Nephron progenitor cell (in vitro differentiated cells): ENCODE measurements at places on chromosomes 16 and 17.

DNA sequence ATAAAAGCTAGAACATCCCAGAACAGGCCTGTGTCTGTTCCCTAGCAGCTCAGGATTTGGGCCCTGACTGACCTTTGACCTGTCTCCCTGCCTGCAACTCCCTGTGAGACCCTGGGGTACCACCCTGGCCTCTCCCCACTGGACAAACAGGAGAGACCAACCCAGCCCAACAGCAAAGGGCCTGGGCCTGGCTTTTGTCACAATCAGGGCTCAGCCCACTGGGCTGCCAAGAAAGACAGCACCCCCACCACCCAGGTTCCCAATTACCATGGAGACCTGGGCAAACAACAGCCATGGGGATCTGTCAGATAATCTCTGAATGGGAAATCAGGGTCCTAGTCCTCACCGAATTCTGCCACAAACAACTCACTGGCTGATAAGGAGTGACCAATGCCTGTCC, 11.1 kb downstream of the PLLP start:
- DNase-seq = no peak

- no peak for DNase-seq
These were observed 29.5 kb upstream of the TMEM92 start for GRCh38 chr17:50244771-50245170.

DNA sequence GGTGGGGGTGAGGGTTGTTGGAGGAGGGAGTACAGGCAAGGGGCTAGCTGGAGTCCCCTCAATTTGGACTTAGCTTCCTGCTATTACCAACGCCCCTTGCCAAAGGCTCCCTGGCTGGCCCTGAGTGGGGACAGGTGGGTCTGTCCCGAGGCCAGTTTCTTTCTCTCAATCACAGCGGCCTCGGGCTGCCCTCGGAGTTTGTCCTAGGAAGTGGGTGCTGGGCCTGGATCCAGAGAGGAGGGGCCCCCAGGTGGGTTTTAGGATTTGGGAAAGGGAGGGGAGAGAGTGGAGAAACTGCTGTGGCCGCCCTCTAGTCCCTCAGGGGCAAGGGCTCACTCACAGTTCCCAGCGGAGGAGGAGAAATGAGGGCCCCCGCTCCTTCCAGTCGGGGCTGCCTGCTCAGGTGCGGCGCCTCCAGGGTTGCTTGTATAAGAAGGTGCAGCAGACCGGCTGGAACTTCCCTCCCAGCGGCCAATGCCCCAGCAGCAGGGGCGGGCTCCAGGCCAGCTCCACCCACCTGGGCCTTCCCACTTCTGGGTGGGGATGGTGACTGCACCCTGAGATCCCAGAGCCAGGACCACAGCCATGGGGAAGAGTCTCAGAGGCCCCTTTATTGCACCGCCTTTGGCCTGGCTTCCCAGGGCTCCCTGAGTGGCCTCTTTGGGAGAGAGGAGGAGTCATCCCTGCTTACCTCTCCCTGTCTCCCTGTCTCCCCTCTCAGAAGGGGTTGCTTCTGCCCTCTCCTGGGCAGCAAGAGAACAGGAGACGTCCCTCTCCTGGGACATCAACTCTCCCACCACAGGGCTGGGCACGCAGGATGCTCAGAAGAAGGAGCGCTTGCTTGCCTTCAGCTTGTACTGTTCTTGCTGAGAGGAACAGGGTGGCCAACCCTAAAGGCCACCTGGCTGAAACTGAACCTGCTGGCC, 112.0 kb upstream of the SMURF2 start:
- DNase-seq = peak; percentile 70

- DNase-seq = no peak
These were observed 10.5 kb downstream of the TMIGD1 start for GRCh38 chr17:30323262-30323894.

- DNase-seq = peak; percentile 68
These were observed 542 bp downstream of the KLHL36 start for GRCh38 chr16:84648595-84649510.

- no peak for DNase-seq
These were observed 1.2 kb upstream of the CD300LG start for GRCh38 chr17:43845766-43846165.

- DNase-seq = no peak
These were observed 11.1 kb downstream of the KRT23 start for GRCh38 chr17:40926341-40926740.

- no peak for DNase-seq
These were observed 298.8 kb downstream of the FOXL1 start for GRCh38 chr16:86877108-86877507.

DNA sequence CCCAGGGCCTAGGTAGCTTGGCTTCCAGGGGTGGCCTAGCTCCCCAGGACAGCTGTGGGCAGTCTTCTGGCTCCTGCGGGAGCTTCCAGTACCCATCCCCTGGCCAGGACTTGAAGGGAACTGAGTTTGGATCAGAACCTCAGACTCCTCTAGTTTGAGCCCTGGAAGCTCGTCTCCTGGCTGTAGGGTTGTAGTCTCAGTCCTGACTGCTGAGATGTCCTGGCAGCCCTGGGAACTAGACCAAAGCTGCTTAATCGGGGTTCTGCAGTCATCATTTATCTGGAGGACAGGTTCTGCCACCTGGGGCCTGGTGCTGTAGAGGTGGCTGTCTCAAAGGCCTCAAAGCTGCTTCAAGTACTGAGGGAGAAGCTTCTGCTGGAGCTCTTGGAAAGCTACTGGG, 163.7 kb downstream of the WSCD1 start:
- DNase-seq = no peak

- DNase-seq = no peak
These were observed 52.6 kb upstream of the KDM6B start for GRCh38 chr17:7781429-7781828.

- DNase-seq = no peak
These were observed 223.1 kb downstream of the MAP2K6 start for GRCh38 chr17:69637446-69638156.

GRCh38 chr16:65543781-65544740, 422.2 kb upstream of the CDH11 start:
- no peak for DNase-seq

DNA sequence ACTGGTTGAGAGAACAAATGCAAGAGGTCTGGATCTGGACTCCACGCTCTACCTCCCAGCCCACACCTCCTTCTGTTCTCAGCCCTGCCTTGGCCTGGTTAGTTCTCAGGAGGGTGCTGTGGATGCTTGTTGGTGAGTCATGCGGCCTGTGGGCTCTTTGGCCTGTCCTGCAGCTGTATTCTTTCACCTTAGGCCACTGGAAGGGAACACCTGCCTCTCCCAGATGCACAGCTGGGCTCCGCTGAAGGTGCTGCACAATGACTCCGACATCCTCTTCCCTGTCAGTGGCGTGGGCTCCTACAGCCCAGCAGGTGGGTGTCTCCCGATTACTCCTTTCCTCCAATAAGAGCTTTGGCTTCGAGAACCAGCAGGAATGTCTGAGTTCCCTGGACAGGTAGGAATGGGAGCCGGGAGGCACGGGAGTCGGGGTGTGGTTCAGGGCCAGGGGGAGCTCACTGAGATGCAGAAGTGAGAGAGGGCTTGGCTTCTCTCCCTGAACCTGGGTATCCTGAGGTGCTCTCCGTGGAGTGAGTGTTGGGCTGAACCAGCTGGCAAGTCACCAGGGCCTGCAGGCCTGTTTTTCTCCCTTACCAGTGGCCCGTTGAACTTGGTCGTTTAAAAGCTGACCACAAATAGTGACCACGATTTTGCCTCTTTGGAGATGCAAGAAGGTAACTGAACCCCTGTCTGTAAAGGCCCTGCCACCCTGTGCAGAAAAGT, 85.0 kb downstream of the SNX29 start:
- DNase-seq = no peak

DNA sequence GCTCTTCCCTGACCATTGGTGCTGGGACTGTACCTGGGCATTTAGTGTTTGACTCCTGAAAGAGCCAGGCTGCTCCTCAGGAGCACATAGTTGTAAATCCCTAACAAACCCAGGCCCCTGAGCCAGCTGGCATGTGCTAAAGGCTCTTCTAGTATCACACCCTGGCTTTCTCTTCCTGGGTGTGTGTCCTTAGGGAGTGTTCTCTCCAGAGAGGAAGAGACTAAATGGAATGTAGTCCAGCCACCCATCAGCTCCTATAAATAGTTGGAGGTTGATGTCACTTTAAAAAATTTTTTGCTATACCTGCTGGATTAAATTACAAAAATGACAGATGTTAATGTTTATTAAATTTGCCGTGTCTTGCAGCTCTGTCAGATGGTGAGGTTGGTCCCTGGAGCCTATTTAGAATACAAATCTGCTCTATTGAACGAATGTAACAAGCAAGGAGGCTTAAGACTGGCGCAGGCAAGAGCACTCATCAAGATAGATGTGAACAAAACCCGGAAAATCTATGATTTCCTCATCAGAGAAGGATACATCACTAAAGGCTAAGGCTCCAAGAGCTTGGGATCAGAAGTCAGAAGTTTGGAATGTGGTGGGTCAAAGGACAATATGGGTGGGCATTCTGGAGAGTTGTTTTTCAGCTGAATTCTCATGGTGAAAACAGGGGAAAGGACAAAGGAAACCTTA, 13.1 kb upstream of the DUSP14 start:
- no peak for DNase-seq

DNA sequence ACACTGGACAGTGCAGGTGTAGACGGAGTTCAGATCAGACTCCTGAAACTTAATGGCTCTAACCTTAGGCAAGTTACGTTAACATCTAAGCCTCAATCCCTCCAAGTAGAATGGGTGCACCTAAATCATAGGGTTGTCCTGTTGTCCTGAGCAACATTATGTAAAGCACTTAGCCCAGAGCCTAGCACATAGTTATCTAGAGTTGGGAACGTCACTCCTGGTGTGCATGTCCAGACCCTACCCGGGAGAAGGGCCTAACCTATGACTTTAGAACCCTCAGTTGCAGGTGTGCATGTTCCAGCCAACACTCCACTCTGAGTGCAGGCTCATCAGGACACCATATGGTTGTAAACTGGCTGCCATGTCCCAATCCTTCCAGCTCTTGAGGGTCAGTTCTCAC, 26.0 kb downstream of the LIG3 start:
- no peak for DNase-seq

DNA sequence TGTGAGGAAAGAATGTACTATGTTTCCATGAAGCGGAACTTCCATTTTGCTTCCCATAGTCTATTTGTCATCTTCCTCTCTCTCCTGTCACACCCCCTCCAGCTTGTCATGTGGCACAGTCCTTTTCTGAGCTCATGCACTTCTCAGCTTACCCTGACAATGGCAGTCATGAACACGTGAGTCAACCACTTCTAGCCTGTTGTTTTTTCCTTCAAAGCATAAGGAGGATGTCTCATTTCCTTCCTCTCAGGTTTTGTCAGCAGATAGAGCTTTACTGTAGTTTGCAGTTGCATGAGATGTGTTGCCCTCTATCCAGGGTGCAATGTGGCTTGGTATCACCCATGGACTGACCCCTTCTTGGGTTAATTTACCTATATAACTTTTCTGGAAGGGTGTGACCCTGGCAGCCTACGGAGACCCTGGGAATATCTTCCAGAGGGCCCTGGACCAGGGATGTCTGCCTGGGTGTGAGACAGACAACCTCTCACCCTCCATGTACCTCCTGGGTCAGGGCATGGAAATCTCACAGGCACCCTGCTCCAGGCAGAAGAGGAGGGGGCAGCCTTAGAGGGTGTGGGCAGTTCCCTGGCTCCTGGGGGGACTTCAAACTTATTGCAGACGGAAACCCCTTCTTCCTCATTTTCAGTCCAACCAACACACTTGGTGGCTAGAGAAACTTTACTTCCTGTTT, 4.0 kb upstream of the ZNF267 start:
- DNase-seq = no peak

- DNase-seq = no peak
These were observed 222.9 kb upstream of the IRX3 start for GRCh38 chr16:54509456-54509855.
